Stimulated activated CD8-positive, alpha-beta memory T cell treated with anti-CD3 and anti-CD28 coated beads, Interleukin-4, amount 100 ng/mL, for 1 hour (primary cell): ENCODE measurements at places on chromosomes 1 and 21.

GRCh38 chr1:241736387-241736786 lies 84.3 kb downstream of the WDR64 start:
- no peak for DNase-seq

- DNase-seq = no peak
Measured at GRCh38 chr1:209202830-209203532, 380.5 kb upstream of the CAMK1G start.

GRCh38 chr1:33257772-33258712 lies 1.8 kb downstream of the ZNF362 start:
- no peak for DNase-seq

GRCh38 chr1:38891753-38892152 lies 10.4 kb upstream of the GJA9 start:
- DNase-seq = no peak

DNA sequence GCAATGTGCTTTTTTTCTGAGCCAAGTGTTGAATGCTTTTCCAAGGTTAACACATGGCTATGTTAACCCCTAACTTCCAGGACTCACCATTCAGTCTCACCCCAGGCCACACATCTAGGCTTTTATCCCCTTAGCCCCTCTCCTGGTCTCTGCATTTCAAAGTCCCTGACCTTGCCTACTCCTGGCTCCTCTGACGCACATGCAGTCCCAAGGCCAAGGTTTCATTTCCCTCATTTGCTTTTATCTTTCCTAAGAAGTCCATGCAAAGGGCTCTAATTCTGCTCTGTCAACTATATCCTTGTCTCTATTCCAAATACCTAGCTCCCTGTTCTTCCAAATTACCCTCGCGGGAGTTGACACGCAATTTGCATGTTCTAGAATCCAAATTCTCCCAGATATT lies 25.4 kb downstream of the SLC30A10 start:
- no peak for DNase-seq

GRCh38 chr1:216183454-216183853 lies 239.8 kb downstream of the USH2A start:
- no peak for DNase-seq

- DNase-seq = no peak
Measured at GRCh38 chr1:179031855-179032513, 6.3 kb downstream of the FAM20B start.

- DNase-seq = no peak
Measured at GRCh38 chr1:18422076-18422777, 58.5 kb upstream of the KLHDC7A start.

DNA sequence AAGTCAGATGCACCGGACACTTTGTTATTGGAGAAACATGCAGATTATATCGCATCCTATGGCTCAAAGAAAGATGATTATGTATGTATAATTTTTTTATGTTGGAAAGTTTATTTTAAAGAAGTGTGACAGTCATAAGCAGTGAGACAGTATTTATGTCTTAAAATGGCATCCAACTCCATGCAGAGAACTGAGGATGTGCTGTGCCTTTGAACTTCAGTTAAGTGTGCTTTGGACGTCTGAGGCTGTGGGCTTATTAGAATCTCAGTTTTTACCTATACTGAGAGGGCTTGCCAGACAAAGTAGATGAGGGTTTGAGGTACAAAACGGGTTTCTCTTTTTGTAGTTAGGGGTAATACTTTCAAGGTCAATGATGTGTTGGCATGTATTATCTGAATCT lies 1.5 kb downstream of the RABGGTB start:
- DNase-seq = no peak

- DNase-seq = no peak
Measured at GRCh38 chr1:50279622-50280330, 143.5 kb downstream of the DMRTA2 start.

DNA sequence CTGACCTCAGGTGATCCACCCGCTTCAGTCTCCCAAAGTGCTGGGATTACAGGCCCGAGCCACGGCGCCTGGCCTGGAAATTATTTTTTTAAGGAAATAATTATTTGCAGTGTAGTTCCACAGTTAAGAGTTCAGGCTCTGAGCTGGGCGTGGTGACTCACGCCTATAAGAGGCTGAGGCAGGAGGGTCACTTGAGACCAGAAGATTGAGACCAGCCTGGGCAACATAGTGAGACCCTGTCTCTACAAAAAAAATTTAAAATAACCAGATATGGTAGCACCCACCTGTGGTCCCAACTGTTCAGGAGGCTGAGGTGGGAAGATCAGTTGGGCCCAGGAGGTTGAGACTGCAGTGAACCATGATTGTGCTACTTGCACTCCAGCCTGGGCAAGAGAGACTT lies 13.9 kb downstream of the H3-3A start:
- no peak for DNase-seq

- DNase-seq = no peak
Measured at GRCh38 chr1:226994586-226995364, 54.7 kb downstream of the COQ8A start.

- DNase-seq = peak; percentile 39
Measured at GRCh38 chr1:47192458-47193384, 2.9 kb upstream of the PDZK1IP1 start.

DNA sequence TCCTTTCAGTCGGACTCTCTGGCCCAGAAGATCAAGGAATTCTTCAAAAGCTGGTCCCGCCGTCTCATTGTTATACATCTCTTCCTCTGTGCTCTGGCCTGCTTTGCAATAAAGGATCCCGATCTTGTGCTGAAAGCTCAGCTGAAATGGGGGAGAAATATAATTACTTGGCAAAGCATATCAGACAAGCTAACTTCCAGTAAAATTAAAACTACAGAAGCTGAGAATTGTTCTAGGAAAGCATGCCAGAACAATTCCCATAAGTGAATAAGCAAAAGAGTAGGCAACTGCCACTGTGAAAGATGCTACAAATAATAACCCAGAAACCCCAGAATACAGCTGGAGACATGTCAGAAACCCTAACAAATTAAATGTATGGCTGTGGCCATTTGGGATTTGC lies 146.1 kb downstream of the SIPA1L2 start:
- no peak for DNase-seq

DNA sequence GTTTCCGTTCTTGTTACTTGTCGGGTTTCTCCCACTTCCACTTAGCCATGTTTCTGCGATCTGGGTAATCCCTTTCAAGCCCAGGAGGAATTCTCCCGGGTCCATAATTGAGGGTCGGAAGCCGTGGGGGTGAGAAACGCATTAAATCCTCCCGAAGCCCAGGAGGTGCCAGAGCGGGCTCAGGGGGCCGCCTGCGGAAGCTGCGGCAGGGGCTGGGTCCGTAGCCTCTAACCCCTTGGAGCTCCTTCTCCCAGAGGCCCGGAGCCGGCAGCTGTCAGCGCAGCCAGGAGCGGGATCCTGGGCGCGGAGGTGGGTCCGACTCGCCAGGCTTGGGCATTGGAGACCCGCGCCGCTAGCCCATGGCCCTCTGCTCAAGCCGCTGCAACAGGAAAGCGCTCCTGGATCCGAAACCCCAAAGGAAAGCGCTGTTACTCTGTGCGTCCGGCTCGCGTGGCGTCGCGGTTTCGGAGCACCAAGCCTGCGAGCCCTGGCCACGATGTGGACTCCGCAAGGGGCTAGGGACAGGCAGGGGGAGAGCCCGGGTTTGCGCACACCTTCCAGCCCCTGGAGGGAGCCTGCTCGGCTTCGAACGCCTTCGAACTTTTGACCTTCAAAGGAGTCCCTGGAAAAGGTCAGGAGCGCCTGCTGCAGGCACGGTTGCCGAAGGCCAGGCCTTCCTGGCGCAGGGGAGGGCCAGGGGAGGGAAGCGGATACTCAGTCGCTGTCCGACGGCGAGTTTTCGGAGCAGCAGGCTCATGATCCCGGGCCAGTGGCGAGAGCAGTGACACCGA lies 1.7 kb upstream of the SIM2 start:
- no peak for DNase-seq

DNA sequence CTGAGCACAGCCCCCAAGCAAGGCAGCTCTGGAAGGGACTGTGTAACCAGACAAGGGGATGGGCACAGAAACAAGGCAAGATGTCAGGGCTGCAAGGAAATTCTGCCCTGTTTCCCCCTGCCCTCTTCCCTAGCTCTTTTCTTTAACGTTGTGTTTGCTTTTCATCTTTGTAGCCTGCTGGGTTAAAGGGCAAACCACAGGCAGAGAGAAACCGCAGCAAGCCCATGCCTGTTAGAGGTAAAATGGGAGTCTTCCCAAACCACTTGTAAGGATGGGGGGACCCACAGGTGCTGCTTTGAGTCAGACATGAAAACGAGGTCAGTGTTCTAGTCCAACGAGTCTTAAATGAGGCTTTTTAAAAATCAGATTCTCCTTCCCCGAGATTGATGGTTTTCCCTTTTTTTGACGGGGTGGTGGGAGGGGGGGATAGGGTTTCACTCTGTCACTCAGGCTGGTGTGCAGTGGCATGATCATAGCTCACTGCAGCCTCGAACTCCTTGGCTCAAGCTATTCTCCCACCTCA lies 13.3 kb downstream of the TGFBR3 start:
- no peak for DNase-seq

- DNase-seq = no peak
Measured at GRCh38 chr1:194230351-194231144, 1044.1 kb upstream of the B3GALT2 start.

- DNase-seq = no peak
Measured at GRCh38 chr21:40852563-40852962, 5.6 kb upstream of the DSCAM start.

GRCh38 chr1:17595602-17595925 lies 56.1 kb downstream of the ARHGEF10L start:
- no peak for DNase-seq

- DNase-seq = no peak
Measured at GRCh38 chr1:193631306-193631705, 444.9 kb upstream of the B3GALT2 start.

- no peak for DNase-seq
Measured at GRCh38 chr1:47536646-47537118, 98.8 kb downstream of the FOXD2 start.

GRCh38 chr1:83954166-83954823 lies 44.6 kb downstream of the TTLL7 start:
- DNase-seq = no peak

GRCh38 chr1:94792473-94793295 lies 27.5 kb upstream of the SLC44A3 start:
- DNase-seq = no peak

DNA sequence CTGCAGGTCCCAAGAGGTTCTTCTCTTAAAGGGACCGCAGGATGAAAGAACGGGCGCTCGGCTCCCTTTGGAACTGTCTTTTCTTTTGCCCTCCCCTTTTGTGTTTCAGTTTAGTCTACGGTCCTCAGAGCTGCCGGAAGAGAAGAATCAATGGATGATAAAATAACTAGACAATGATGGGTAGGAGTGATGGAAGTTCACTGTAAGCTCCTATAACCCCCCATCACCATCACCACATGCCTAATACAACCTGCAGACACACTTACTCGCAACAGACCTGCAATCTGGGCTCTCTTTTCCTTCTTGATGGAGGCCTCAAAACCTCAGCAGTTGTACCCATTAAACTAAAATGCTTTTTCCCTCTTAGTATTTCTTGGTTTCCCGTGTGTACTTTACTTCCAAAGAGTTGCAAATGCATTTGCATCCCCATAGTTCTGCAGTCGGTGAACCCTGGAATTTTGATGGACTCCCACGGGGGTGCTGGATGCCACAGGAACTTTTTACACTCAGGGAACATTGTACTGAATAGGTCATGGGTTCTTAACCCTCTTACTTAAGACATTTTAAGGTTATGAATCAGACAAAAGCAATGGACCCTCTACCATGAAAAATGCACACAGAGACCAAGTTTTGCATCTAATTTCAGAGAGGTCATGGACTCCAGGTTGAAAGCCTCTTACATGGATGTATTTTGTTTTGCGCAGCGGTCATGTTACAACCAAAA lies 633 bp upstream of the RFX5 start:
- no peak for DNase-seq

DNA sequence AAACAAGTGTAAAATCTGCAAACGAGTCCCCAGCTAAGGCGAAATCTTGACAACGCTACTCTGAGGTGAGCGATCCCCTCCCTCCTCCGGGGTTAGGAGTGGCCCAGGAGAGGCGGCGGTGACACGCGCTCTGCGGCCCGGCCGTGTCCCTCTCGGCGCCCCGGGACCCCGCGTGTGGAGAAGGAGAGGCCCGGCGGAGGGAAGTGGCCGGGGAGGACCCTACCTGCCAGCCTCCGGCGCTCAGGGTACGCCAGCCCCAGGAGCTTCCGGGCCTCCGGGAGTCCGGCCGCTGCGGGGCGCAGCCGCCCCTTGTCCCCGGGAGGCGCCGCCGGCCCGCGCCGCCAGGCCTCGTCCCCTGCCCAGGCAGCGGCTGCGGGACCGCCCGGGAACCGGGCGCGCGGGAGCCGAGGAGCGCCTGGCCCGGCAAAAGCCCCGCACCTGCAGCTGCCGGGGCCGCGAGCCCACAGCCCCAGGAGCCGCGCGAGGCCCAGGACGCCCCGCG lies 543 bp downstream of the ABCB10 start:
- no peak for DNase-seq

DNA sequence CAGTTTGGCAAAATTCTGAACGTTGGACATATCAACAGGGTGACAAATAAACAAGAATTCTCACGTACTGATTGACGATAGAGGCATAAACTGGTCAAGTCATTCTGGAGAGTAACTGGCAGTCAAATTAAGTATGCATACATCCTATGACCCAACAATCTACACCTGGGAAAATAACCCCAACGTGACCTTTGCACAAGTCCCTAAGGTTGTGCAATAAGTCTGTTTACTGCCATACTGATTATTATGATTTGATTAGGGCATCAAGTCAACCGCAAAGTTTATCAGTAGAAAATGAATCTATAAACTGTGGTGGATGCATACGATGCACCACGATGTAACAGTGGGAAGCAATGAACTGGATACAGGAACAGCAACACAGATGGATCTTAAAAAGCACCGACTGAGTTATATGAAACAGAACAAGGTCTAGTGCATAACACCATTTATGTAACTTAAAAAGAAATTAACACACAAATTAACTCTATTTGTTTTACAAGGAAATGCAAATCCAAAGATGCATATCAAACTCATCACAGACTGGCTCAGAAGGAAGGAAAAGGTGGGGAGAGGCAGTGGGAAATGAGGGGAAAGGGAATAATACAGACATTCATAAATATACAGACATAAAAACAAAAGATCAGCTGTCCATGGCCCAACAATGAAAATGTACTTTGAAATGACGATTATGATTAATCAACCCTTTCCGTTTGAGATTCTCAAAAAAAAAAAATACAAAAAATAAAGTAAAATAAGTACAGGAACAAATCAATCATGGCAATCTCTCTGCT lies 41.0 kb upstream of the SEC16B start:
- no peak for DNase-seq

- DNase-seq = no peak
Measured at GRCh38 chr1:215137985-215138384, 55.4 kb downstream of the KCNK2 start.

DNA sequence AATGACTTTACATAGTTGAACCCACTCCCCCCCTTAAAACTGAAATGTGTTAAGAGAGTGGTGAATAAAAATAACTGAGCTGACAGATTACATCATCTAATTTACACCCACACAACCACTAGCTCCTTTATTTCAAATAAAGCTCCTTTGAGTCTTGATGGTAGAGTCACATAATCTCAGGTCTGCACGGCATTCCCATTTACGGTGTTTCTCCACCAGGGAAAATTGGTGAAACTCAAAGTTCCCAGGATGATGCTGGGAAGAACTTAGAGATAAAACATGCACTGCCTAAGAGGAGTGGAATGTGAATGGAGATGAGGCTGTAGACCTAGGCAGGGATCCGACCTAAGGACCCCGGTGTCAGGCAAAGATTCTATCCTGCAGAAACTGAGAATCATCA lies 727.8 kb upstream of the ADAMTS5 start:
- no peak for DNase-seq
